ENCODE measurements at places on chromosomes 3 and 15.

- peak; percentile 59 for DNase-seq
These were observed 16.5 kb downstream of the SPICE1 start for GRCh38 chr3:113498221-113499005.

DNA sequence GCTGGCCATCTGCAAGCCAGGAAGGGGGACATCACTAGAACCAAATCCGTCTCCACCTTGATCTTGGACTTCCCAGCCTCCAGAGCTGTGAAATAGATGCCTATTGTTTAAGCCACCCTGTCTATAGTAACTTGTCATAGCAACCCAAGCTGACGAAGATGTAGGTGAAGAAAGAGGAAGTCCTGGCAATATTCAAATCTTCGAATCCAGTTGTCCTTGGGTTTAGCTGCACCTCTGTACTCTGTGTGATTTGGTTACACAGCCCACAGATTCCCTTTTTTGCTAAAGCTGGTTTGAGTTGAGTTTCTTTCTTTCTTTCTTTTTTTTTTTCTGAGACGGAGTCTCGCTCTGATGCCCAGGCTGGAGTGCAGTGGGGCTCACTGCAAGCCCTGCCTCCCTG lies 68.0 kb upstream of the XCR1 start:
- no peak for DNase-seq

- DNase-seq: no peak
These were observed 26.5 kb downstream of the SLC41A3 start for GRCh38 chr3:126057501-126057819.

- DNase-seq: peak; percentile 85
These were observed 212.1 kb downstream of the P3H2 start for GRCh38 chr3:189908646-189909045.

DNA sequence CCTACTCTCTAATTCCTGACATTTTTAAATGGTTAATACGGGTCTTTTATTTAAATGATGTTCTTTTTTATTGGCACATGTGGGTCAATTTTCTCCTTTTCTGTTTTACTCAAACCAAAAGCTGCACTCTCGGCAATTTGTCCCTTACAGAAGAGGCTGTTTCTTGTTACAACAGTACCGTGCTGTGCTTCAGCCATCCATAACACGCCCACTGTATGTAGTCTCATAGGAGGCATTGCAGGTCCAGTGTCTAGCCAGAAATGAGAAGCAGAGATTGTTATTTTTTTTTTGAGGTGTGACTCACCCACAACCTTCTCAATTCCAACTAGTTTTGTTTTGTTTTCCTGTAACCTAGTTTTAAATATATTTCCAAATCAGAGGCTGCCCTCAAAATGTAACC lies 164.6 kb downstream of the GMNC start:
- peak; percentile 45 for DNase-seq

Measured in fibroblast of skin of abdomen (primary cell).